ENCODE measurements at places on chromosomes 1 and 21. TPM values are rescaled to one million over a fixed set of nuclear protein-coding genes. Genes with fewer than 3 reads are reported as not detected.

AJAP1 gene
- total RNA-seq, result not detected

GRCh38 chr1:1876335-1876930 lies 14.5 kb downstream of the GNB1 start:
- no peak for DNase-seq

HAO2 gene
- not detected for total RNA-seq

KIF14 gene
- 17.2 TPM for total RNA-seq

- DNase-seq, result no peak
Observed at GRCh38 chr21:26935977-26936376, 30.9 kb downstream of the ADAMTS5 start.
